Cortex of kidney (tissue), 1 donor: ENCODE measurements at places on chromosomes 12 and 14.

GRCh38 chr14:71629765-71630492, 302.3 kb upstream of the RGS6 start:
- no peak for DNase-seq

DNA sequence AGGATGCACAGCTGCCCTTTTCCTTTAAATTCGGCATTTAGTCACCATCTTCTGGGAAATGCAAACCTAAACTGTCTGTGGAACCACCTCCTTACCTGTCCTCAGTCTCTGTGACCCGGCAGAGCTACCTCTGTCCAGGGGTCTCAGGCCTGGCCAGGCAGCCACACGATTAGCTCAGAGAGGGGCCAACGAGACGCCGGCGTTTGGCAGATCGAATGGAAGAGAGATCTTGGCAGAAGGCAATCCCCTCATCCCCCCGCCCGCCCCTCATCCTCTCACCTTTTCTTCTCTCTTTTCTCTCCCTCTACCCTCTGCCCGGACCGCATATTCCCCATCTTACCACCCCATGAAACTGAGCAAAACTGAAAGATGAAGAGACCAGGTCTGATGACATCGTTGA, 101.0 kb downstream of the PIWIL1 start:
- no peak for DNase-seq

GRCh38 chr12:20492251-20492760, 124.0 kb downstream of the PDE3A start:
- DNase-seq: no peak

GRCh38 chr14:67722293-67722692, 20.6 kb downstream of the RDH12 start:
- DNase-seq: no peak

GRCh38 chr12:33828326-33828725, 194.0 kb upstream of the ALG10 start:
- no peak for DNase-seq

GRCh38 chr14:95535226-95536021, 574 bp downstream of the GLRX5 start:
- DNase-seq: no peak

DNA sequence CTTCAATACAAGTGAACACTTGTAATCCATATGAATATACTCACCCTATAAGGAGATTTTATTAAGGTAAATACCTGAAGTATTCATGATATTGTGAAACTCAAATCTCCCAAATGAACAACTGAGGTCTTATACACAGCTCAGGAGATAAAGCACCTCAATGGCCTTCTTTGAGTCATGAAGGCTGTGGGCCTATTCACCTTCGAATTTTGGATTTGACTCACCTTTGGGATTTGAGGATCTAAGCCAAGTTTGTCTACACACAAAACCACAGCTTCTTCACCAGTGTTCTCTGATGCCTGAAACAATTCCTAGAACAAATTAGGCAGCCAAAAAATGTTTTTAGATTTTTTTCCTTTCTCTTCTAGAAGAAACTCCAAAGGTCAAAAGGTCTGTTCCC, 194.1 kb downstream of the NUAK1 start:
- DNase-seq: no peak

GRCh38 chr12:99722690-99723486, 75.3 kb downstream of the GARIN6 start:
- DNase-seq: no peak

DNA sequence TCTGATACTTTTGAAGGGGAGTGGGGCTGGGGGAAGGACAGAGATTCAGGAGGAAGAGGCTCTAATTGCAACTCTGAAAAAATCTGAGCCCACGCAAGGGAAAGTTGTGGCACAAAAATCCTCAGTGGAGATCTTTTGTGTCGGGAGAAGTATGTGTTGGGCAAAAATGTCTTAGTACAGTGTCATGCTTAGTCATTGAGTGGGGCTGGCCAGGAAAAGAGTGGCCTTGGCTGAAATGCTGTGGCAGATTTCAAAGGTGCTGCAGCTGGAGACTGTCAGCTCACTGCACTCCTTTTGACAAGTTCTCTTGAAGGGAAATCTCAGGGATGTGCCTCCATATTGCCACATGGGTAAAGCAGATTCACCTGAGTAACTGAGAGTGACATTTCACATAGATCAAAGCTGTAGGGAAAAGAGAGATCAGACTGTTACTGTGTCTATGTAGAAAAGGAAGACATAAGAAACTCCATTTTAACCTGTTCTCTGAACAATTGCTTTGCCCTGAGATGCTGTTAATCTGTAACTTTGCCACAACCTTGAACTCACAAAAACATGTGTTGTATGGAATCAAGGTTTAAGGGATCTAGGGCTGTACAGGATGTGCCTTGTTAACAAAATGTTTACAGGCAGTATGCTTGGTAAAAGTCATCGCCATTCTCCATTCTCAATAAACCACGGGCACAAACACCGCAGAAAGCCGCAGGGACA, 36.0 kb upstream of the GLIPR1 start:
- no peak for DNase-seq

GRCh38 chr12:87234898-87235297, 794.3 kb downstream of the C12orf50 start:
- DNase-seq: no peak

GRCh38 chr12:72313806-72314205, 41.6 kb downstream of the TRHDE start:
- DNase-seq: no peak

- DNase-seq: no peak
Measured at GRCh38 chr12:71130521-71131069, 27.2 kb downstream of the TSPAN8 start.

GRCh38 chr12:67988601-67989021, 636 bp upstream of the IFNG-AS1 start:
- no peak for DNase-seq

- DNase-seq: no peak
Measured at GRCh38 chr14:92122351-92122677, 545 bp downstream of the CPSF2 start.

DNA sequence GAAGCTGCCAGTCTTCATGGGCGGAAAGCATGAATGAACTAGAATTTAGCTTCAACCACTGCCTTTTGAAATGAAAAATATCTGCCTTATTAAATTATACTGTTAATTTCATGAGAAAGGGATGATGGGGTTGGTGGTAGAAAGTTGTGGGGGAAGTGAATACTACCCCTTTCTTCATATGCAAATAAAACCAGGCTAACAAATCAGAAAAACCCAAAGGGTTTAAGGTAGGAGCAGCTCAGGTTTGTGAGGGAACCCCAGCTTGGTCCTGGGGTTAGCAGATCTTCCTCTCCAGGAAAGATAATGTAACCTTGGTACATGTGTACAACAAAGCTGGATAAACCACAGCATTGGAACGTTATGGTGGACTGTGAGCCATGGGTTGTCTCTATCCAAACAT, 84.0 kb downstream of the PPP2R5C start:
- DNase-seq: no peak

- DNase-seq: no peak
Measured at GRCh38 chr12:46260124-46260912, 8.5 kb downstream of the SLC38A1 start.

DNA sequence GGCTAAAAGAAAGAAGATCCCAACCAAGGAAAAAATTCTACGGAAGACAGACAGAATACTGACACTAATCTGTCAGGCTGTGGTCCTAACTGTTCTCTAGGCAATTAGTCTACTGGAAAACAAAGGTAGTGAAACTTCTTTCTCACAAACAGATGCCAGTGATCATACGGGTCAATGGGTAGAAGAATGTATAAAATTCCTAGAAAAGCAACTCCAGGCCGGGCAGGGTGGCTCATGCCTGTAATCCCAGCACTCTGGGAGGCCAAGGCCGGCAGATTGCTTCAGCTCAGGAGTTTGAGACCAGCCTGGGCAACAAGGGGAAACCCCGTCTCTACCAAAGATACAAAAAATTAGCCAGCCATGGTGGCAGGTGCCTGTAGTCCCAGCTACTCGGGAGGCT, 64.8 kb downstream of the HECTD4 start:
- DNase-seq: no peak

DNA sequence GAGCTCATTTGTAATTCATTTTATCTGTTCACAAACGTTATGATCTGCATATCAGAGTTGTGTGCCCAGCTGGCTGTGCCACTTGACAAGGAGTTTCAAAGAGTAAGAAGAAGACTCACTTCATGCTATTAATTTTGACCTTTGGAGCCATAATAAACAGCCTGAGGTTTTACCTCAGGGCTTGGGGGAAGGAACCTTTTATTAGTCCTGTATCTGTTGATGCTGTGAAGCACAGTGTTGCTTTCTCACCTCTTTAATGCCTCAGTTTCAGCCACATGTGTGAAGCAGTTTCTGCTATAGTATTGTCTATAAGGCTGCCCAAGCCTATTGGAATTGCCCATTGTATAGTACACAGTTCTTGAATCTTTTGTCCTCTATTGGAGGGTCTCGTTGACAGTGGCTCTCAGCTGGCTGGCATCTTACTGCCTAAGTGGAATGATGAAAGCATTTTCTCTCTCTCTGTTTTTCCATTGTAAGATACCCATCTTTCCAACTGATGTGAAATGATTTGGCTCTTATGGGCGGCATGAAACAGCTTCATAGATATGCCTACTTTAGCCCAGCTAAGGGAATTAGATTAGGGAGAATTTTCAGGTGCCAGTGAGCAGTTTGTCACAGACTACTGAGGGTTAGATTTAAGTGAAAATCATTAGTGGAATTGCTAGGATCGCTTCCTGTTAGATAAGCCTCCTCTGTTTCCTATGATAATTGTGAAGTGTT, 34.7 kb downstream of the GPATCH2L start:
- no peak for DNase-seq

GRCh38 chr12:29517264-29517663, 19.8 kb upstream of the OVCH1 start:
- DNase-seq: no peak

DNA sequence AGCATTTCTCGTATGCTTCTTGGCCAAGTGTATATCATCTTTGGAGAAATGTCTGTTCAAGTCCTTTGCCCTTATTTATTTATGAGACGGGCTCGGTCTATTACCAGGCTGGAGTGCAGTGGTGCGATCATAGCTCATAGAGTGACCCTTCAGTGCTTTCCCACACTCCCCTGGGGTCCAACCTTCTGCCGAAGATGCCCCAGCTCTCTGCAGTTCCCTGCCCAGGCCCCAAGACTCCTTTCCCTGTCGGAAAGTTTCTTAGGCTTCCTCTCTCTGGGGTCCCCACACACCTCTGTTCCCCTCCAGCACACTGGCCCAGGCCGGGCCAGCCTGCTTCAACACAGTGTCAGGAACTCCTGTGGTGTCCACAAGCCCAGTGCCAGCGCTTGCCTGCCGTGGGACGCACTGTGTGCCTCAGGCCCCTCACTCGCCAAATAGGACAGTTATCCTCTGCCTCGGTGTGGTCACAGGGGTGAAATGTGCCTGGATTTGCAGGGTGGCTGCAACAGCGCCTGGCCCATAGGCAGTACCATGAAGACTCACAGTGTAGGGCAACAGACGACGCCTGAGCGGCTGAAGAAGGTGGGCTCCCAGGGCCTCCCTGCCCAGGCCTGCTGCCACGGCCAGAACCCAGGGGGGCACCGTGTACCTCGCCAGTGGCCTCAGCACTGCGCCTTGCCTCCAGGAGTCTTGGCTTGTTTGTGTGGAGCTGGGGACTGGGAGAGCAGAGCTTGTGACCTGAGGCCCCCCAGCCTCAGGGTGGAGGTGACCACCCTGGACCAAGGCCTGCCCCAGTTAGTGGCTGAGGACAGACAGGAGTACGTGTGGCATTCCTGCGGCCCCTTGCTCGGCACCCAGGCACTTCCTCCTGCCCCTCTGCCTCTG, 4.9 kb upstream of the ASPG start:
- DNase-seq: no peak

DNA sequence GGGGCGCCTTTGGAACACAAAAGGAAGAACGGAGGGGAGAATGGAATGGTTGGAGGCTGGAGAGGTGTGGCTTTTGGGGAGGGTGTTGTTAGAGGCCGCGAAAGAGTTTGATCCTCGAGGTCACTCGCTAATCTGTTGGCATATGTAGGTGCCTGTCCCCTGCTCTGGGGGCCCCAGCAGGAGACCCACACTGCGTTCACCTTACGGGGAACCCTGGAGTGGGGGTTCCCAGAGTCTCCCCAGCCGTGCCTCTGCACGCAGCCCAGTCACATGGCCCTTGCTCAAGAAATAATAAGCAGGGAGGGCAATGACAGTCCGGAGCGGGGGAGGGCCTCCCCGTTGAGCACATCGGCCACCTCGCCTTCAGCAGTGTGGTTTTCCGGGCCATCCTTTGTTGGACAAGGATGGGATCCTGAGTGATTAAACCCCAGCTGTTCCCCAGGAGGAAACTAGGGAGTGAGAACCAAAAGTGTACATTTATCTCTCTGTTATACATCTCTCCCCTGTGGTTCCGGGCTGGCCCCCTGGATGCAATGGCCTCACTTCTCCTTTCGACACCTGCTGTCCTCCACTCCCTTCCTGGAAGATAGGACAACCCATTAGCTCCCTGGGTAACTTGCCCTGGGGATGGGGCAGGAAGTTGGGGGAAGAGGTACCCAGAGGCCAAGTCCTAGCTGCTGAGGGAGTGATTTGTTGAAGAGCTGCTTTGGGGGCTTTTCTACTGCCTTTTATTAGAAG, 1.3 kb downstream of the PLEKHG3 start:
- no peak for DNase-seq

- DNase-seq: no peak
Measured at GRCh38 chr14:105581551-105582341, 55.4 kb downstream of the TMEM121 start.

DNA sequence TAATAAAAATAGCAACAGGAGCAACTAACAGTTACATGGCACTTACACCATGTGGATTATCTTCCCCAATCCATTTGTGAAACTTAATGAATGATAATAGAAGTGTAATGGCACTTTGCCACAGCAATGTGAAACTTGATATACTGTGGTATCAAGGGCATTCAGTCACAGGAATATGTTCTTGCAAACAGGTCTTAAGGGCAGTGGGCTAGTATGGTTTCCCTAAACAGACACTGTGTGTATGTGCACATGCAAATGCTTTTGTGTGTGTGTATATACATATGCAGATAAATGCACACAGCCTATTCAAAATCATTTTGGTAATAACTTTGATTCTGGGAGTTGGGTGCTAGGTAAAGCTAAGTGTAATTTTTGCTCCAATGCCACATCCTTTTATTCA, 26.2 kb upstream of the ARHGAP5 start:
- no peak for DNase-seq

GRCh38 chr12:77010691-77011548, 54.4 kb downstream of the E2F7 start:
- DNase-seq: no peak

GRCh38 chr14:88950069-88950468, 125.6 kb downstream of the TTC8 start:
- no peak for DNase-seq

DNA sequence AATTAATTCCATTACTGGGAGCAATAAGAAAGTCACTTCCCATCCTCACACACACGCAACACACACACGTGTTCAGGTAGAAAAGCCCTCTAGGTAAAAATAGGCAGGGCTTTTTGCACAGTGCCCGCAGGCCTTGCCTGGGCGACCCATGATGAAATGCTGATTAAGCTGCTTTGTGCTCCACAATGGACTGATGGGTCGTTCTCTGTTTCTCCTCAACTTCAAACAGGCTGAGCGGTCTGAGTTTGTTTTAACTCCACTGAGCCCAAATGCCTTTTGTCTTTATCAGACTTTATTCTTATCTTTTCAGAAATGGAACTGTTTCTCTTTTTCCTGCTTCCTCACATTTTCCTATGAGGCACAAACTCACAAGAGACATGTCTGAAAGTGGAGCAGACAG, 9.4 kb upstream of the DACT1 start:
- no peak for DNase-seq

- DNase-seq: no peak
Measured at GRCh38 chr14:97697772-97698171, 900.6 kb downstream of the VRK1 start.

- no peak for DNase-seq
Measured at GRCh38 chr12:11228296-11228879, 41.1 kb downstream of the PRB3 start.

- DNase-seq: no peak
Measured at GRCh38 chr14:75587388-75587787, 9.0 kb downstream of the FLVCR2 start.
